ENCODE measurements at places on chromosomes 5 and 9.

DNA sequence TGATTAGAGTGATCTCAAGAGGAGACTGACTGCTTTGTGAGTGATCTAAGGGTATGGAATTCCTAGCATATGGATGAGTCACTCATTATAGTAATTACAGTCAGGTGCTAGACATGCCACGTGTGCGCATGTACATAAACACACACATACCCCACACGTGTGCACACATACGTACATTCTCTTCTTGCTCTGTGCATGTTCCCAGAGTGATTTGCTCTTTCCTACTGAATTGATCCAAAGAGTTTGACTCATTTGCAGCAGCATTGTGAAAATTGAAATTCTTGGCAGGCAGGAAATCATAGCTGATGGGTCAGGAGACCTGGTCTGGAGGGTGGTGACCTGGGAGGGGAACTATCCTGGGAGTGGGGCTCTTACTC is 63.8 kb downstream of the ANGPTL2 start:
- DNase-seq: no peak

GRCh38 chr9:68777070-68777763 is 72.2 kb downstream of the PIP5K1B start:
- no peak for DNase-seq

- DNase-seq: no peak
Measured at GRCh38 chr5:116303810-116304209, 219.0 kb downstream of the COMMD10 start.

- no peak for DNase-seq
Measured at GRCh38 chr5:147693233-147693632, 89.3 kb downstream of the JAKMIP2 start.

DNA sequence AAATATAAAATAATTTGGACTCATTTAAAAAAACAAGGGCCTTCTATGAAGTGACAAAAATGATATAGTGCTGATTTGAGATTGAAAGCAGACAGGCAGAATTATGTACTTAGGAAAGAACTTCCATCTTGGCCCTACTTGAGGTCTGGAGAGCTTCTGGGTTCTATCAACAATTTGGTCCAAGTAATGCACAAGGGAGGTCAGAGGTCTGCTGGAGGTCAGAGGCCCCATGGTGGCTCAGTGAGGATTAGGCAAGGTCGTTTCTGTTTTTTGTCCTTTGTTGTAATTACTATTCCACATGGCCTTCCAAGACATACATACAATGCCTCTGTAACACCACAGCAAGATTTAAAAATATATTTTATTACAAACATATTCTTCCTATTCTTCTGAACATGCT is 37.2 kb downstream of the NUDT12 start:
- no peak for DNase-seq

- no peak for DNase-seq
Measured at GRCh38 chr9:86079421-86079831, 19.9 kb downstream of the GOLM1 start.

- DNase-seq: no peak
Measured at GRCh38 chr5:67038817-67039603, 157.6 kb downstream of the CD180 start.

DNA sequence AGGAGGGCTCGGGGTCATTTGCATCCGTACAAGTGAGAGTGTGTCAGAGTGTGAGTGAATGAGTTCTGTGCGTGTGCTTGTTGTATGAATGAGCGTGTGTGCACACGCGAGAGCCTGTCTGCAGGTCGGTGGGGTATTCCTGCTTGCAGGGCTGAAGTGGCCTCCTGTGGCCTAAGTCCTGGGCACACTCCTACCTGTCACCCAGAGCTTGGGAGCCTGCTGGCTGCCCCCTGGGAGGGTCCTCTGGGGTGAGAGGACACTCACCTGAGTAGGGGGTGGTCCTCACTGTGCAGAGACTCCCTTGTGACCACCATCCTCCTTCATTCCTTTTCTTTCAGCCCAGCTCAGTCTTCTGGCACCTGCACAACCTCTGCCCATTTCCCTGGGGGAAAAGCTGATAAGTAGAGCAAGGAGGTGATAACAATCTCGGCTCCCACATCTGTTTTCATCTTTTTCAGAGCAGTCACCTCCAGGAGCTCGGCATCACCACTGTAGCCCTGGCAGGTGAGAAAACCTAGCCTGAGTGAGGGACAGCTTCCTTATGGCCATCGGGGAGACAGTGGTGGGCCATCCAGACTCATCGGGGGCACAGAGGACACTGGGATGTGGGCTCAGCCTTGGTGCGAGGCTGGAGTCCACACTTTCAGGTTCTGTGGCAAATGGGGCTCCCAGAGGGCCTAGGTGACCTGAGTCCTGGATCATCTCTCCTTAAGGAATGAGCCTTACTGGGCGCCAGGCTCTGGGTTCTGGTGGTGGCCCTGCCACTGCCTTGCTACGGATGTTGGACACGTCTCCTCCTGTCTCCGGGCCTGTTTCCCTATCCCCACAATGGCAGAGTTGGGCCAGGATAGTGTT is 38.7 kb upstream of the SYNPO start:
- DNase-seq: no peak

GRCh38 chr5:71960195-71960594 is 147.1 kb upstream of the MAP1B start:
- DNase-seq: no peak

GRCh38 chr9:4573634-4574389 is 83.5 kb downstream of the SLC1A1 start:
- DNase-seq: no peak

DNA sequence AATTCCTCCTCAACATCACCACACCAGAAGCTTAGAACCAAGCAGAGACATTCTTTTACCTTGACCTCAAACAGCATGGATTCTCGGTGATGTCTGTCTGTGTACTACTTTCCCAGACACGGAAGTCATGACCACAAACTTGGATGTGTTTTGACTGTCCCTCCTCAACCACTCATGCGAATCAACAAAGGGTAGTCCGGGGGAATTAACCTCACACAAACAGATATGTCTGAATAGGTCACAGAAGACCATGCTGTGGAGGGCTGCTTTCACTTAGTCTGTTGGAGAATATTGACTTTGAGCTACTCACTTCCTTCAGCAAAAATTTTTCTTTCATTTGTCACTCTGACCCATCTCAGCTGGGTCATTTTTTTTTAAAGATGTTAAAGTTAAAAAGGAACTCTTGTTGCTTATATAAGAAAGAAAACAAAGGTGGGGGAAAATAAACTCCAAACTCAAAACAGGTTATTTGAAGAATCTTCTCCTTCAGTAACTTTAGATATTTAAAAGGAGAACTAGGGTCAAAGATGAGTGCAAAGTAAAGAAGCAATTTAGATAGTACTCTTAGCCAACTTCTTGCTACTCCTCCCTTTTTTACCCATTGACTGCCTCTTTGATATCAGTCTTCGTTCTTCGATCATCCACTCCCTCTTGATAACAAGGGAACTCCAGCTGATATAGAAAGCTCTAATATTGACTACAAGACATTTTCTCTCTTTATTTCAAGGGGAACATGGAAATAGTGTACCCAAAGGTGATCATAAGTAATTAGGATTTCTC is 343.4 kb upstream of the CDH6 start:
- no peak for DNase-seq

DNA sequence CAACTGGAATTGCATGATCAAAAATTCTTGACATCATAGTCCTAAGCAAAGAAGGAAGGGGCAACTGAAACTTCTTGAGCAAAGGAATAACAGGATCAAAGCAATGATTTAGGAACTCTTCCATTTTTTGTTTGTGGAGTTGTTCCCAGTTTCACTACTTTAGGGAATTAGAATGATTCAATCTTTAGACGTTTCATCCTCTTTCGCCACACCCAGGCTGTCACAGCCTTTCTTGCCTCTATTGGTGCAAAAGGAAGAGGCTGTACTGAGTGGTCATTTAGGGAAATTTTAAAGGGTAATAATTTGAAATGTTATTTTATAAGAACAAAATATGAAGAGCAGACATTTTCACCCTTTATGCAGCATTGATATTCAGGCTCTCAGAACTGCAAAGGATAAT is 1026.0 kb upstream of the ARRDC3 start:
- no peak for DNase-seq

Measured in cerebellar nuclear complex (tissue), 1 donor.